ENCODE measurements at places on chromosomes 7 and 10. TPM values are rescaled to one million over a fixed set of nuclear protein-coding genes. Genes with fewer than 3 reads are reported as not detected.

Gene FKBP6
- not detected for total RNA-seq

Gene CREB5
- total RNA-seq = 2.3 TPM

Gene DRGX
- total RNA-seq = not detected

Gene CDK14
- total RNA-seq = 17.9 TPM

Gene GPR26
- total RNA-seq = not detected

Gene AMZ1
- not detected for total RNA-seq

Gene PBLD
- total RNA-seq = 3.5 TPM

Gene THSD7A
- 14.3 TPM for total RNA-seq

Gene CPVL
- total RNA-seq = not detected

Gene PKD1L1
- 1.2 TPM for total RNA-seq

Gene ASZ1
- total RNA-seq = not detected

Gene SRRM3
- 0.91 TPM for total RNA-seq

Gene ZNF467
- total RNA-seq = 1.8 TPM

Gene NEUROG3
- not detected for total RNA-seq

Gene SLC18A3
- total RNA-seq = not detected

Gene PNLIPRP3
- not detected for total RNA-seq

Gene HKDC1
- total RNA-seq = not detected

Gene PIK3CG
- 6.7 TPM for total RNA-seq

Gene ADCY1
- total RNA-seq = 0.61 TPM

Gene WEE2
- total RNA-seq = not detected

Gene SGCE
- 55.5 TPM for total RNA-seq

Gene COL17A1
- 0.65 TPM for total RNA-seq

Gene VPS26A
- total RNA-seq = 42.9 TPM

Gene HYAL4
- not detected for total RNA-seq

Gene DNTT
- total RNA-seq = not detected

Gene TAS2R5
- 0.32 TPM for total RNA-seq

Gene ZNF365
- 7.8 TPM for total RNA-seq

Gene COBL
- total RNA-seq = not detected

Gene TRIP6
- 42.9 TPM for total RNA-seq

Gene VSTM4
- under 0.01 TPM for total RNA-seq

Gene ANKRD61
- total RNA-seq = not detected

Gene GDF2
- total RNA-seq = not detected

Gene EMX2
- 0.15 TPM for total RNA-seq

Gene CHN2
- under 0.01 TPM for total RNA-seq

Gene ERVW-1
- not detected for total RNA-seq

Gene SCIN
- 0.15 TPM for total RNA-seq

Gene PRPS1L1
- total RNA-seq = not detected

Gene KNDC1
- total RNA-seq = under 0.01 TPM

Gene MDFIC
- total RNA-seq = 18.7 TPM

Gene NRAP
- not detected for total RNA-seq

Gene SPAG6
- total RNA-seq = not detected

Gene GALNT11
- total RNA-seq = 43.2 TPM

Gene SPACDR
- total RNA-seq = 0.32 TPM

Gene HMX3
- total RNA-seq = not detected

Gene CEP55
- 45.8 TPM for total RNA-seq

Gene AKR1C4
- not detected for total RNA-seq

Gene SLC16A12
- not detected for total RNA-seq

Gene MUC3A
- not detected for total RNA-seq

Gene TMEM196
- total RNA-seq = not detected

Gene PRR15
- 0.15 TPM for total RNA-seq
